ENCODE measurements at places on chromosomes 7 and 10.

GRCh38 chr10:94858005-94858404, 80.5 kb upstream of the CYP2C9 start:
- no peak for DNase-seq

GRCh38 chr10:19169041-19169440, 120.4 kb downstream of the MALRD1 start:
- no peak for DNase-seq

DNA sequence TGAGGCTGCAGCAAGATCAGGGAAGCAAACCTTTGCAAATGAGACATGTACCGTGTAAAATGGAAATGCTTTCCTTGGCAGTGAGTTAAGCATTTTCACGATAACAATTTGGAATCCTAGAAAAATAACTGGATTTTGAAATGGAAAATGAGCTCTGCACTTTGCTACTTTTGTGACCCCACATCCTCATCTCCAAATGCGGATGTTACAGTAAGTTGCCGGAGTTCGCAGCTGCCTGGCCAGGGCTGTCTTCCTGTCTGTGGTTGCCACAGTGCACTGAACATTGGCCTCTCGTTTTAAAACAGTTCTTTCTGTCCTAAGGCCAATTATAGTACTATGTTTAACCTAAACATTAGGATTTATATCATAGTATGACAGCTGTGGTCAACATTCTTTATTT, 136.2 kb upstream of the FZD8 start:
- no peak for DNase-seq

- no peak for DNase-seq
Observed at GRCh38 chr7:150629347-150629746, 2.8 kb downstream of the GIMAP6 start.

DNA sequence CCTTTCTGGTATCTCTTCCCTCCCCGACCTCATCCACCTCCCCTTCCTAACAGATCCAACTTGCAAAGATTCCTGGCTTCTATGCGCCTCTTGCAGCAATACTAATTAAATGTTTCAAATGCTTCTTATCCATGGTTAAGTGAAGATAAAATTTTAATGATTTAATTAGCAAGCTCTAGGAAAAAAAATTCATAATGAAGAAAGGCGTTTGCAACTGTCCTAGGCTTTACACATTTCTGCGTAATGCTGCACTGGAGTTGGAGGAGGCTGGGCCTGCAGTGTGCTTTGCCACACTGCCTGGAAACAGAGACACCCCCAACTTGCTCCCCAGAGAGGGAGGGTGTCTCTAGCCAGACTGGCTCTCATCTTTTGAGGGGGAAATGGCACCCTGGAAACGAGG, 123.9 kb upstream of the CARD11 start:
- DNase-seq, result no peak

- no peak for DNase-seq
Observed at GRCh38 chr10:82228701-82229100, 353.7 kb downstream of the NRG3 start.

Data from CD4-positive, alpha-beta T cell (primary cell).